ENCODE measurements at places on chromosomes 16 and 17.

DNA sequence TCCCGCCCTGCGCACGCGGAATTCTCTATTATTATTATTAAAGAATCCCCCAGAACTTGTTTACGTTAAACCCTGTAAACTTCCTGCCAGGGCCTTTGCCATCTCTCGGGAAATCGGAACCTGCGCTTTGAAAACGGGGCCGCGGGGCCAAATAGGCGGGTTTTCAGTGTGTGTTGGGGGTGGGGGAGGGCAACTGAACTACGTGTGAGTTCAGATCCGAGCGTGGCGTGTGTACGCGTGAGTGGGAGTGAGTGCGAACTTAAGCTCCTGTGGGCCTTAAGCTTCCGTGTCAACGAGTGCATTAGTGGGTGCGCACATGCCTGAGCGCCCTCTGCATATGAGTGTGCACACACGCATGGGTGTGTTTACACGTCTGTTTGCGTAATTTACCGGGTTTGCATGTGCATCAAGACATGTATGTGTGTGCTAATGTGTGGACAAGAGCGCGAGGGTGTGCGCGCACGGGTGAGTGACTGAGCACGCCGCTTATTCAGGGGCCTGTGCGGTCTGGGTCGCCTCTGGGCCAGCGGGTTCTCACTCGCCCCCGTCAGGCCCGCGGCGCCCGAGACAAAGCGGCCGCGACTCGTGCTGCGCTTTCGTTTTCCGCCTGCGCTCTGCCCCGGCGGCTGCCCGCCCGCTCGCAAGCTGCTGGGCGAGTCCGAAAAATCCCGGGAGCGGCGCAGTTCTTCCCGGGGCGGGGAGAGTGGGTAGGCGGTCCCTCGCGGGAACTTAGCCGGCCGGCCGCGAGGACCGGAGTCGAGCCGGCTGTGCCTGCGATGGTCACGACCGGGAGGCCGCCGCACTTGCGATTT lies 1.2 kb upstream of the FOXF1 start:
- peak; percentile 60 for DNase-seq

- DNase-seq: no peak
These were observed 11.4 kb downstream of the LIMD2 start for GRCh38 chr17:63688396-63689020.

GRCh38 chr16:3112058-3112880 lies at the start of gene ZNF205:
Gene ZNF205, plus strand, starts transcription at chr16:3112586. Its CDS starts 845 bp downstream, at chr16:3113431.
- peak; percentile 77 for DNase-seq

DNA sequence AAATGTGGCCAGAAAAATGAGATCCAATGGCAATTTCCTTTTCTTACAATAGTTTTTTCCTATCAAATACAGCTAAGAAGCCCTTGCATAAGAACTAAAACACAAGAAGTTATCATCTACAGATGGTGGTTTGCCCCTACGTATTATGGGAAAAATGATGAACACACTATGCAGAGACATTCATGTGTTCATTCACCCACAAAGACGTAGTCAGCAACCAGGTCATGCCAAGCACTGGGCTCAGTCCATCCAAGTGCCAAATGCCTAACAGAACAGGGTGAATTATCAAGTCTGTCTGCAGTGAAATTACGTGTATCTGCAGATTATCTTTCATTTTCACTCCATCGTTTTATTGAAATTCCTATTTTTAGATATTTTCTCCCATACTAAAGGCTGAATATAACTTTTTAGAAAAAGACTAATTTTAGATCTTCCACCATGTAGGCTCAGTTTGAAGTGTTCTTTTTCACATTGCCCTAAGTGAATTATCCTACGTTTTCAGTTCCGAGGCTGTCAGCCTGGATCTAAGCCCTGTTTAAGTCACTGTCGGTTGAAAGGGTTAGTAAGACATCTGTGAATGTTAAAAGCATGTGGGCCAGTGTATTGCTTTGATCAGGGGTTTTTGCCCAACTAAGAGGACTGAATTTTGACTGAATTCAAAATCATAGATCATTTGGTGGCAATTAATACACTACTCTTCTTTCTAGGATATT lies 78.1 kb upstream of the DHX40 start:
- DNase-seq: peak; percentile 10

DNA sequence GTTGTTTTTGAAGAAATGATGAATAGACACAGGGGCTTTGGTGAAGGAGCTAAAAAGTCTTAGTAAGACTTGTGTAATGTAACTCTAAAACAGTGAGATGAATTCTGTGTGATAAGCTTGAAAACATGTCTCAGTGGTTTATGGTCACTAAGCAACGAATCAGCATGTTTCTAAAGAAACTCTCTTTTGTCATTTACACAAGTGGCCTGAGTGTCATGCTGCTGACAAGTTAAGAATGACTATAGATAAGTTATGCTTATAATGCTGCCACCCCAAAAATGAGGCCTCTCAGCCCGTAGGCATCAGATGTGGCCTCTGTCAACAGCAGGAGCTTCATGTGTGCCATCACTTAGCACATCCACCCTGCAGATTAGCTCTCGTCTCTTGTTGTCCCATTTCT lies 8.7 kb downstream of the COX10 start:
- no peak for DNase-seq

DNA sequence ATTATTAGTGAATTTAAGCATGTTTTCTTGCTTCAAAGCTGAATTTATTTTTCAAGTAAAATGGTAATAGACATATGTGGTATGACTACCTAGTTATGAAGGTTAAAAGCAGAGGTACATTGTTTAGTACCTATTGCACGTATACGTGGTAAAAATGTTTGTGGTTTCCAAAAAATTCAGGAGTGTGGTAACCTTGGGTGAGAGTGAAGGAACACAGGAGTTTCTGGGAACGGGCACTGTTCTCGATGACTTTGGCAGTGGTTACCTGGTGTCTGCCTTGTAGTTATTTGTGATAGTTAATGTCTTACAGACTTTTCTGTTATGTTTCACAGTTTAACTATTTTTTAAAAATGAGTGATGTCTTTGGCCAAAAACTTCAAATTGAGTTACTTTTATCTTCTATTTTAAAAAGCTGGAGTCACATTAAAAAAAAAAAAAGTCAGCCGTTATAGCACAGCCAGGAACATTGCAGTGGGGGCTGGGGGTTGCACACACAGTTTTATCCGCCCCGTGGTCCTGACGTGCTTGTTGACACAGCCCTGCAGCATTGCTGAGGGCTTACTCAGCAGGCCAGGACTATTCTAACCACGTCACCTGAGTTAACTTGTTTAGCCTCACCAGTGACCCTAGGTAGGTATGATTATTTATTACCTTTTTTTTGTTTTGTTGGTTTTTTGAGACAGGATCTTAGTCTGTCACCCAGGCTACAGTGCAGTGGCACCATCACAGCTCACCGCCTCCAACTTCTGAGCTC lies 10.9 kb downstream of the JPT2 start:
- DNase-seq: no peak

- DNase-seq: no peak
These were observed 71.5 kb downstream of the SCNN1B start for GRCh38 chr16:23373436-23374219.

DNA sequence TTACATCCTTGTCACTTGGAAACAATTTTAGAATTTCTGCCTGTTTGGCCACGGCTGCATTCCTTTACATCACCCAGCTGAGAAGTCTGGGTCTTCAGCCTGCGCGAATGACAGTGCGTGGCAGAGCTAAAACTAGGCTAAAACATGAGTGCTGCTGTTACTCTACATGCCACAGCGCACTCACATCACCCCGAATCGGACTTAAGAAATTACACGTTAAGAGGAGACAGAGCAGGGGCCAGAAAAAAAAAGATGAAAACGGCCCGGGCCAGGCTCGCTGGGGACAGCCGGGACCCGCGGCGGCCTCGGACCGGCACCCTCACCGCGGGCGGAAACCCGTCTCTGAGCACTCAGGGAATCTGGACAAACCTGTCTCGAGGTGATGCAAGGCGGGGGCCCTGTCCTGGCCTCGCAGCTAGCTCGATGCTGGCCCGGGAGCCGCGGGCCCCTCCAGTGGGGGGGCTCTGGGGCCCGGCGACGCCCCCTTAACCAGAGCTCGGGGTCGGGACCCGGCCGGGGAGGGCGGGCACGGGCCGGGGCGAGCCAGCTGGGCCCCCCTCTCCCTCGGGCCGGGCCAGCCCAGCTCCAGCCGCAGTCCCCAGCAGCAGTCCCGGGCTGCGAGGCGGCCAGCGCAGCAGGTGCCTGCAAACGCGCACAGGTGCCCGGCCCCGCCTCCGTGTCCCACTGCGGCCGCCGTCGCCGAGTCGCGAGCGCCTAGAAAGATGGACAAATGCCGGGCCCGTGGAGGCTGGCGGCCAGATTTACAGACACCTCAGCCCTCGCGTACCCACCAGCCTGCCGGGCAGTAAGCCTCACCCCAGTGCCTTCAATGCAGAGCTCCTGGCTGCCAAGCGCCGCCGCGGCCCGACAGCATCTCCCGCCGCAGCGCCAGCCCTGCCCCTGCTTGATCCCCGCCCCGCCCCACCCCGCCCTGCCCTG lies at the start of gene AKTIP:
AKTIP (minus strand) TSS at position 879 of the 939 bp plus-strand sequence. CDS start 2,950 bp downstream, outside the sequence.
- DNase-seq: peak; percentile 50

GRCh38 chr17:11284811-11285210 lies 43.8 kb downstream of the SHISA6 start:
- DNase-seq: no peak

GRCh38 chr17:37322826-37323561 lies 52.8 kb upstream of the C17orf78 start:
- DNase-seq: no peak
